ENCODE measurements at places on chromosomes 1 and 21. TPM values are rescaled to one million over a fixed set of nuclear protein-coding genes. Genes with fewer than 3 reads are reported as not detected.

The CENPL gene
- polyA plus RNA-seq, result 1.2 TPM

The MX2 gene
- not detected for polyA plus RNA-seq

The SPRR1B gene
- not detected for polyA plus RNA-seq

The ATP8B2 gene
- polyA plus RNA-seq, result 2.6 TPM

The LMX1A gene
- polyA plus RNA-seq, result not detected

The PLCH2 gene
- 0.22 TPM for polyA plus RNA-seq

The GBP1 gene
- polyA plus RNA-seq, result 1.7 TPM

The FBLIM1 gene
- polyA plus RNA-seq, result 0.07 TPM

The KCNJ9 gene
- 12.2 TPM for polyA plus RNA-seq

The GJA9 gene
- polyA plus RNA-seq, result not detected

The DNALI1 gene
- polyA plus RNA-seq, result 9.0 TPM

The IFNAR2 gene
- polyA plus RNA-seq, result 2.9 TPM

The TMEM269 gene
- not detected for polyA plus RNA-seq

The HSF2BP gene
- polyA plus RNA-seq, result not detected

The TMEM51 gene
- polyA plus RNA-seq, result 0.52 TPM

The FMO2 gene
- 0.34 TPM for polyA plus RNA-seq

The PTCH2 gene
- polyA plus RNA-seq, result 0.76 TPM

The DAP3 gene
- 139 TPM for polyA plus RNA-seq

The SERPINC1 gene
- not detected for polyA plus RNA-seq

The NCMAP gene
- polyA plus RNA-seq, result not detected

The ZNHIT6 gene
- polyA plus RNA-seq, result 27.0 TPM

The ABL2 gene
- 5.5 TPM for polyA plus RNA-seq

The OR10Z1 gene
- polyA plus RNA-seq, result not detected

The RAB42 gene
- not detected for polyA plus RNA-seq

The FAM89A gene
- polyA plus RNA-seq, result 2.5 TPM

The SHISAL2A gene
- 1.7 TPM for polyA plus RNA-seq

The S100B gene
- polyA plus RNA-seq, result 1,112 TPM

The CYP4X1 gene
- 42.0 TPM for polyA plus RNA-seq

The PEF1 gene
- 26.0 TPM for polyA plus RNA-seq

The DFFA gene
- 13.8 TPM for polyA plus RNA-seq

The GPN2 gene
- 8.5 TPM for polyA plus RNA-seq

The G0S2 gene
- 1.0 TPM for polyA plus RNA-seq

The L1TD1 gene
- not detected for polyA plus RNA-seq

The USH2A gene
- 0.20 TPM for polyA plus RNA-seq

The NGF gene
- 0.62 TPM for polyA plus RNA-seq

The S100A3 gene
- not detected for polyA plus RNA-seq

The LRRIQ3 gene
- polyA plus RNA-seq, result 3.3 TPM

The TMEM82 gene
- not detected for polyA plus RNA-seq

The HAPLN2 gene
- polyA plus RNA-seq, result not detected

The PROX1 gene
- 1.8 TPM for polyA plus RNA-seq

The ARTN gene
- 0.36 TPM for polyA plus RNA-seq

The PRPF38B gene
- polyA plus RNA-seq, result 8.0 TPM

The HMGCS2 gene
- not detected for polyA plus RNA-seq

The CELSR2 gene
- 4.2 TPM for polyA plus RNA-seq

The SON gene
- polyA plus RNA-seq, result 1,220 TPM

The FLG gene
- 0.13 TPM for polyA plus RNA-seq

The FTCD gene
- not detected for polyA plus RNA-seq

The CNIH3 gene
- polyA plus RNA-seq, result 5.7 TPM

The SAMD11 gene
- 0.13 TPM for polyA plus RNA-seq

The CLDN8 gene
- polyA plus RNA-seq, result not detected

The PRR9 gene
- polyA plus RNA-seq, result not detected

The PLXNA2 gene
- polyA plus RNA-seq, result 3.6 TPM

The S100A16 gene
- 4.3 TPM for polyA plus RNA-seq

The F3 gene
- polyA plus RNA-seq, result 30.2 TPM

The ADGRL4 gene
- 0.76 TPM for polyA plus RNA-seq
